Stomach (tissue), 19 donors: ENCODE measurements at places on chromosomes 12 and 14. TPM values are rescaled to one million over a fixed set of nuclear protein-coding genes. Genes with fewer than 3 reads are reported as not detected.

The RAPGEF3 gene
- total RNA-seq: 114 TPM

- H3K36me3 ChIP-seq: no peaks in the 10 kb centered on the region
- DNase-seq: peak; percentile 64
- peaks cover 36% of the 10 kb centered on the region for H3K4me1 ChIP-seq
Measured at GRCh38 chr12:2291182-2291832, 238.5 kb downstream of the CACNA1C start.

DNA sequence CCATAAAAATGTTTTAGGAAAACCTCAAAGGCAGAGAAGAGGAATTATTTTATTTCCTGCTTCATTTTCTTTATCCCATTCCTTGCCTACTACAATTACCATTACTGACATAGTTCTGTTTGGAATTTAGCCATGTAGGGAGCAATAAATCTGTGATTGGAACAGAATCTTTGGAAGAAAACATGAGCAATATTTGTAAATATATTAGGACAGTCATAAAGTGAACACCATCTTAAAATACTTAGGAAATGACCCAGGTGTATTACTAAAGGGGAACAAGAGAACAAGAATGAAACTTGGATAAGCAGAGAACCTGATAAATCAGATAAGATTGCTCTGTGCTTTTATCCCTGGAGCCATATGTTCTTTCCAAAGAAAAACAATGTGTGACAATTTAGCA lies 1326.0 kb upstream of the FLRT2 start:
- no peak overlapping the region for H3K4me3 ChIP-seq
- H3K4me1 ChIP-seq: no peaks in the 10 kb centered on the region
- DNase-seq: no peak
- no peaks in the 10 kb centered on the region for H3K36me3 ChIP-seq

- H3K4me3 ChIP-seq: no peak overlapping the region
- no peak for DNase-seq
- no peak overlapping the region for H3K27ac ChIP-seq
- no peaks in the 10 kb centered on the region for H3K36me3 ChIP-seq
Measured at GRCh38 chr14:97177016-97177415, 379.8 kb downstream of the VRK1 start.

DNA sequence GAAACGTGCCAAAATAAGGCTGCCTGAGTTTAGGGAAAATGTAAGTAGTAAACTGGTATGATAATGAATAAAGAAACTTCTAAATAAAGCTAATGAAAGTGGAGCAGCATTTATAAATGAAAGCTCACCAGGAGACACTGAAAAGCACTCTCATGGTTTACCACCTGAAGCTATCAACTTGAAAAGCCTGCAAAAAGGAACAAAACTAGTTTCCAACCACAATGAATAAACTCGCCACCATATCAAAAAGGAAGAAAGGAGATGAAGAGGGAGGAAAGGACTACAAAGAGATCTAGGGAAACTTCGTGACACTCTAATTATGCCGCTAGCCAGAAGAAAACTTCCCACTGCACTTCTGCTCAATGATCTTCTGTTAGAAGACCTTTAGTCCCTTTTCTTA lies 66.7 kb downstream of the MED13L start:
- no peaks in the 10 kb centered on the region for H3K4me1 ChIP-seq
- no peaks in the 10 kb centered on the region for H3K27me3 ChIP-seq
- no peak for DNase-seq

The ULK1 gene
- 39.7 TPM for total RNA-seq

GRCh38 chr14:58566979-58567378 lies 70.8 kb upstream of the DACT1 start:
- H3K36me3 ChIP-seq: no peaks in the 10 kb centered on the region
- H3K27me3 ChIP-seq: no peaks in the 10 kb centered on the region
- peaks cover 7% of the 10 kb centered on the region for H3K4me1 ChIP-seq
- no peak for DNase-seq
- no peak overlapping the region for H3K27ac ChIP-seq
- H3K4me3 ChIP-seq: no peak overlapping the region

DNA sequence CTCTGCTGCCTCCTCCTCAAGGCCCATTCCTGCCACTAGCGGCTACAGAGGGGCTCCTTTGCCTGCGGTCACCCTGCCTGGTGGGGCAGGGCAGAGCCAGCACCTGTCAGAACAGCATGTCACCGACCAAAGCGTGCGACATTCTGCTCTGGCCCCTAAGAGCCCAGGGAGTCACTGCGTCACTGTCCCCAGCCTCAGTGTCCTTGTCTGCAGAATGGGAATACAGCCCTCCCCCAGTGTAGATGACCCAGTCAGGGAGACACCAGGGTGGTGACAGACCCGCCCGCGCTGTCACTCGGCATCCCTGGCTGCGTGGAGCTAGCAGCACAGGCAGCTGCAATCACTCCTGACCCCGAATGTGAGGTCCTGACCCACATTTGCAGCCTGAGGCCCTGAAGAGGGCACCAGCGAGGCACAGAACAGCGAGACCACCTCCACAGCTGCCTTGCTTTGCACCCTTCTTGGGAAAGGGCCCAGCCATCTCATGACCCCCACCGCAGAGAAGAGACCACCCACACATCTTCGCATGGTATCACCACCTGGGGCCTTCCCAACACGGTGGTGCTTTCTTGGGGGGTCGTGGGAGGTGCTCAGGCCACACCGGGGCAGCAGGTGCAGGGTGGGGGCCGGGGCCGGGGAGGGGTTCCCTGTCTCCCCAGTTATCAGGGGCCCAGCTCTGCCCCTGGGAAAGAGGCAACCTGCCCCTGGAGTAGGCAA lies 2.5 kb downstream of the AHNAK2 start:
- no peaks in the 10 kb centered on the region for H3K36me3 ChIP-seq
- no peak overlapping the region for H3K4me3 ChIP-seq
- H3K27ac ChIP-seq: no peak overlapping the region
- H3K4me1 ChIP-seq: peaks cover 76% of the 10 kb centered on the region

DNA sequence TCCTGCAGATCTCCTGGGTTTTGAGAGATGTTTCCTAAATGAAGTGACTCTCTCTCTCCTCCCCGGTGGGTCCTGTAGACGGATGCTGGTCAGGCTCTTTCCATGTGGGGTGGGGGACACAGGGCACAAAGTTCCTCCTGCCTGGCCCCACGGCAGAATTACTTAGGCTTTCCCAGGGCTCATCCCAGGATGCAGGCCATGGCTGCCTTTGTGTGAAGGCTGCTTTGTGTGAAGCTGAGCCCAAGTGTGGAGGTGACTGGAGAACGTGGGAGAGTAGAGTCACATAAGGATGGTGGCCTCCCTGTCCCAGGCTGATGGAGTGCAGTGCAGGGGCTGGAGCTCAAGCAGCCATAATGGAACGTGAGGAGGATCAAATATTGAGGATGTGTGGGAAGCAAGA lies 200.2 kb downstream of the ADGRD1 start:
- H3K4me1 ChIP-seq: no peaks in the 10 kb centered on the region
- no peak for DNase-seq
- no peak overlapping the region for H3K27ac ChIP-seq
- H3K4me3 ChIP-seq: no peak overlapping the region

GRCh38 chr14:92578511-92578910 lies 64.9 kb downstream of the RIN3 start:
- H3K4me3 ChIP-seq: no peak overlapping the region
- H3K4me1 ChIP-seq: no peaks in the 10 kb centered on the region
- H3K36me3 ChIP-seq: peaks cover 28% of the 10 kb centered on the region
- H3K27me3 ChIP-seq: no peaks in the 10 kb centered on the region

The KCNC2 gene
- total RNA-seq: 0.37 TPM

GRCh38 chr12:94309373-94309772 lies 150.3 kb downstream of the CEP83 start:
- no peak overlapping the region for H3K27ac ChIP-seq
- DNase-seq: no peak
- no peak overlapping the region for H3K4me3 ChIP-seq

- H3K27ac ChIP-seq: no peak overlapping the region
- peak; percentile 10 for DNase-seq
- H3K4me1 ChIP-seq: peaks cover 5% of the 10 kb centered on the region
Measured at GRCh38 chr12:77599782-77600467, 230.8 kb upstream of the NAV3 start.

GRCh38 chr14:64691376-64691775 lies 12.8 kb upstream of the PLEKHG3 start:
- no peaks in the 10 kb centered on the region for H3K27me3 ChIP-seq
- H3K27ac ChIP-seq: no peak overlapping the region
- no peaks in the 10 kb centered on the region for H3K36me3 ChIP-seq
- H3K4me3 ChIP-seq: no peak overlapping the region
- H3K4me1 ChIP-seq: peaks cover 6% of the 10 kb centered on the region

GRCh38 chr12:4813741-4814140 lies 93.5 kb downstream of the GALNT8 start:
- H3K27me3 ChIP-seq: peaks cover 90% of the 10 kb centered on the region
- no peak overlapping the region for H3K4me3 ChIP-seq
- peaks cover 9% of the 10 kb centered on the region for H3K4me1 ChIP-seq
- DNase-seq: no peak
- no peak overlapping the region for H3K27ac ChIP-seq

GRCh38 chr14:68553311-68553710 lies 239.6 kb downstream of the ZFP36L1 start:
- no peak overlapping the region for H3K4me3 ChIP-seq
- H3K27me3 ChIP-seq: no peaks in the 10 kb centered on the region
- H3K36me3 ChIP-seq: no peaks in the 10 kb centered on the region
- peaks cover 41% of the 10 kb centered on the region for H3K4me1 ChIP-seq
- H3K27ac ChIP-seq: peak overlapping the region; percentile 87

DNA sequence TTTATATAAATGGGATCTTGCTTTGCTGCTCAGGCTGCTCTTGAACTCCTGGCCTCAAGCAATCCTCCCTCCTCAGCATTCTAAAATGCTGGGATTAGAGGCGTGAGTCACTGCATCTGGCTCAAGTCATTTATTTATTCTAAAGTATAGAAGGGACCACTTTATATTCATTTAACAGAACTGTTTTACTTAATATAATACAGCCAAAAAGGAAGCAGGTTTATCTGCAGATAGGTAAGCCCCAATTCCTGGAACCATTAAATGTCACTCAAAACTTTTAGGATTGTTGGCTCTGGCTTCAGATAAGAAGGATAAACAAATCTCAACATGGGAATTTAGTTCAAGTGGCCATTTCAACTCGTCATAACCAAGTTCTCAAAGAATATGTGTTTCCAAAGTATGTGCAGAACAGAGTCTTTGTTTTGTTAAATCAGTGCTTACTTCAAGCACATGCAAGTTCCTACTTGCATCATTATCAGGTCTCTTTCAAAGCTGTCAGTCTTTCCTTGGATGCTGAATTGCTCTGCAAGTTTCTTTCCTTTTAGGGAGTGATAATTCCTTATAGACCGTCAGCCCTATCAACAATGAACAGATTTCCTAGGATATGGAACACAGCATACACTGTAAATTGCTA lies 60.4 kb downstream of the KITLG start:
- H3K27ac ChIP-seq: peak overlapping the region; percentile 21
- no peaks in the 10 kb centered on the region for H3K27me3 ChIP-seq
- peak; percentile 19 for DNase-seq

- H3K27me3 ChIP-seq: no peaks in the 10 kb centered on the region
- no peaks in the 10 kb centered on the region for H3K36me3 ChIP-seq
- H3K27ac ChIP-seq: no peak overlapping the region
- H3K4me3 ChIP-seq: no peak overlapping the region
- no peaks in the 10 kb centered on the region for H3K4me1 ChIP-seq
- DNase-seq: no peak
Measured at GRCh38 chr12:16135323-16135722, 142.2 kb downstream of the SLC15A5 start.

DNA sequence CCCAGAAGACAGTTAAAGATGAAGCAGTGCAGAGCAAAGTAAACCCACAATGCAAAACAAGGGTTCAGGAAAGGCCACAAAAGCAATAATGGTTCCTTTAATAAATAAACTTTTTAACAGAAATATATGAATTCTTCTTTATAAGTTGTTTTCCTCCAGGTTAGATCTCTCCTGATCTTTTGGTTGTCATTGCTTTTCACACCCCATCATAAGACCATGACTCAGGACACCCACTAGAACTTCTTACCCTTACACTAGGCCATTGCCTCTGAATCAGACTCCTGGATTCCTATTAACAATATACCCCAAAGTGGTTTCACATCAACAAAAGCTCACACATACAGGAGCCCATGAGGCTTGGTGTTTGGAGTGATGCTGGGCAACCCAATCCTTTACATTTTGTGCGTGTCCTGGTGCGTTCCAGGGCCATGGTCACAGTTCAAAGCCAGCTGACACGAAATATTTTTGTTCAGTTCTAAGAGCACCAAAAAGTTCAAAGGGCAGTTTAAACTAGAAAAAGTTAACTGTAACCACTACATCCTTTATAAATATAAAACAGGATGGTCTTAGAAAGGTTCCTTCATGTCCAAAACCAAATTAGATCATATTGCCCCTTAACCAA lies 187.0 kb downstream of the EPS8 start:
- no peak for DNase-seq
- H3K27me3 ChIP-seq: no peaks in the 10 kb centered on the region
- H3K36me3 ChIP-seq: no peaks in the 10 kb centered on the region
- H3K4me1 ChIP-seq: no peaks in the 10 kb centered on the region

DNA sequence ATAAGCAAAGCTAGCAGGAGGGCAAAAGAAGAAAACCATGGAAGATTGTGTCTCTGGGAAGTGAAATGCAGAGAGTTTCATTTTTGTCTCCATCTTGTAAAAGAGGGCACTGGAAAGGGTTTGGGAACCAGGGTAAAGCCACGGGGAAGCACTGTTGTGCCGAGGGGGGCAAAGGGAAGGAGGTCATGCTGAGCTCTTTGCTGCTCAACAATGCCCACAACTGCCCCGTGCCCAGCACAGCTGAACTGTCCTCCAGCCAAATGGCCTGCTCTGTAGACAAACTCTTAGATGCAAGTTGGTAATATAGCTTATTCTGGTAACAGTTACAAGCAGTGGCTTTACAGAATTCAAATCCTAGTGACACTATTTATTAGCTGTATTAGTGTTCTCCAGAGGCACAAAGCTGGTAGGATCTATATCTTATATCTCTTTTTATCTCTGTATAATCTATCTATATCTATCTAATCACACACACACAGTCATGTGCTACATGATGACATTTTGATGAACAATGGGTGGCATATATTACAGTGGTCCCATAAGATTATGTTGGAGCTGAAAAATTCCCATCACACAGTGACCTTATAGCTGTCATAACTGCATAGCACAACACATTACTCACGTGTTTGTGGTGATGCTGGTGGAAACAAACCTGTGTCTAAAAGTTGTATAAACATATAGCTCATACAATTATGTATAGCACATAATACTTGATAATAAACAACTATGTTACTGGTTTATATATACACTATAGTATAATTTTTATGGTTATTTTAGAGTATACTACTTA lies 203.4 kb upstream of the DDHD1 start:
- no peaks in the 10 kb centered on the region for H3K4me1 ChIP-seq
- H3K4me3 ChIP-seq: no peak overlapping the region
- H3K27me3 ChIP-seq: no peaks in the 10 kb centered on the region
- no peak for DNase-seq
- H3K27ac ChIP-seq: no peak overlapping the region

The G2E3 gene
- 8.3 TPM for total RNA-seq

The LRCOL1 gene
- not detected for total RNA-seq
